ENCODE measurements at places on chromosomes 12 and 14.

- no peak for DNase-seq
Observed at GRCh38 chr12:13343375-13343774, 146.8 kb downstream of the EMP1 start.

DNA sequence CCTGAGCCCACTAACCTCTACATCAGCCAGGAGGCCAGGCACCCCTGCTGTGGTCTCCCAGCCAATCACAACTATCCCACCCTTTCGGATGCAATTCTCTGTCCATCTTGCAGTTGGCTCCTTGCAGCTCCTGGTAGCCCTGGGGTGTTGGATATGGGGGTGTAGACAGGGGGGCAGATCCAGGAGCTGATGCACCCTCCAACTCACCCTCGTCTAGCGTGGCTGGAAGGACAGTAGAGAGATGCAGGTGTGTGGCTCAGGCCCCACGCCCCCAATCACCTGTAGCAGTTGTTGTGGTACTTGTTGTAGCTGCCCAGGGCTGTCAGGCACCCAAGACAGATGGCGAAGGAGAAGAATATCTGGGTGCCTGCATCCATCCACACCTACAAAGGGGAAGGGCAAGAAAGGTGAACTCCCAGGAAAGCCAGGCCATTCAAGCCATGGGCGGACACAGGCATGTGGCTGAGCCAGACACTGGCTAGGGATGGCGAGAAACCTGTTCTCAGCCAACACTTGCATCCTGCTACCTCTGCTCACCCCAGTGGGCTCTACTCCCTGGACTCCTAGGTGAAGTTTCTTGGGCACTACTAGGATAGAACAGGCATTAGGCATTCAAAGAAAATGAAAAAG, 13.4 kb upstream of the SLC6A12 start:
- DNase-seq = no peak

DNA sequence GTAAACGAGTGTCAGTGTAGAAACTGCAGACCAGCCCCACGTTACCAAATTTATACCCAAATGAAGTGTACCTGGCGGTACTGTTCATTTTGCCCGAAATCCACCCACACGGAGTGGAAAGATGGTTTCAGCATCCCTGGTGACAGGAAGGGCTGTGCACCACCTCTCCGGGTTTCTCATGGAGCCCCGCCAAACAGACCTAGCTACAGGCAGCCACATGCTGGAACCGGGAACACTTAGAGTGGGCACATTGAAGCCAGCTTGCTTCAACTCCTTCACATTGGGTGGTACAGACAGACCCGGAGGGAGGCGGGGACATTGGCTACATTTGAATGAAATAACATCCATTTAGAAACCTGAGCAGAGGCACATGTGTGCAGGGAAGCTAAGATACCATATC, 84.4 kb downstream of the PPP2R5C start:
- DNase-seq = no peak

GRCh38 chr12:96906498-96906848, 584 bp upstream of the NEDD1 start:
- DNase-seq = no peak

DNA sequence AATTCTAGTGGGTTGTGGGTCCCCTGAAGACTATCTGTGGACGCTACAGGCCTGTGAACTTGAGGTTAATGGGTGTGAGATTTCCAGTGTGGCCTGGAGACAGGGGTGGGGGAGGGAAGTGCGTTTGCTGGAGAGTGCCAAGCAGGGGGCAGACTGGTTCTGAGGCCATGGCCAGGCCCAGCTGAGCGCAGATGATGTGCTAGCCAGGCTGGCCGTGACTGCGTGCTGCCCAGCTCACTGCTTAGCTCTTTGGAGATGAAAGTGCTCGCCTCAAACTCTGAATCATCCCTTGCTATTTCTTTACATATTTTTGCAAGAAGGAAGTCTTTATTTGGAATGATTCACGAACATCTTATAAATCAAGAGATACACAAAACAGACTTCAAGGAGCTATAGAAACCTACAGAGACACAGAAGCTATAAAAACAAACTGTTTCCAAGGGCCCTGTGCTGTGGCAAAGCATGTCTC, 75.2 kb upstream of the PLEKHG3 start:
- DNase-seq = no peak

- DNase-seq = no peak
Observed at GRCh38 chr14:56274556-56274955, 156.3 kb downstream of the PELI2 start.

DNA sequence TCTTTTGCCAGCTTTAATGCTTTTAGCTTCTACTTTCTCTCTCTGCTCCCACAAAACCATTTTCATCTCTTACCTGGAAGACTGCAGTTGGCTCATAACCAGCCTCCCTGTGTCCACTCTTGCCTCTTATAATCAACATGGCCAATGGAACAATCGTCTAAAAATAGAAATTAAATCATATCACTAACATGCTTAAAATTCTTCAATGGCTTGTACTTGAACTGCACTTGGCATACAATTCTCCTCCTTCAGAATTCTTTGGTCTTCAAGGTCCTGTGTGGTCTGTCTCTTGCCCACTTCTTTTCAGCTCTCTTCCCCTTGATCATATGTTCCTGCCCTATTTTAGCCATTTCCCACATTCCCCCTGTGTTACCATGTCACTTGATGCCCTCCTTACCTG, 342.2 kb downstream of the ATP23 start:
- no peak for DNase-seq
